ENCODE measurements at places on chromosomes 6 and 20.

- no peak for DNase-seq
Observed at GRCh38 chr20:62239278-62239879, 1.1 kb downstream of the OSBPL2 start.

DNA sequence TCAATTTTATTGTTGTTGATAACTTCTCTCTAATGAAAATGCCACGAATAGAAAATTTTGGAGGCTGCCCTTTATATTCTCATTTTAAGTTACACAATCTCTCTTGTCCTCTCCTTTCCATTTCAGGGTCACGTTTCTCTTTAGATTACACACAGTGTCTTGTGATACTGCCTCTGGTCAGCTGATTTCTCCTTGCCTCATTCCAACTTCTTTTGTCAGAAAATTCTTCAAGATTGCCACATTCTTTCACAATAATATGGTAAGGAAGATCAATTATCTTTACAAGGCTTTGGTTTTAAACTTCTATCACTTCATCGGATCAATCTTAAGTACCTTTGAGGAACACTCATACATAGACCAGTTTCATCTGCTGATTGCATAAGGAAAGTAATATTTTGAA, 370.3 kb downstream of the RFPL4B start:
- DNase-seq, result no peak

GRCh38 chr6:157323255-157323965, at the start of gene TMEM242:
Gene TMEM242 (minus strand): TSS chr6:157323519. CDS start chr6:157323499, 20 bp downstream.
- peak; percentile 93 for DNase-seq

DNA sequence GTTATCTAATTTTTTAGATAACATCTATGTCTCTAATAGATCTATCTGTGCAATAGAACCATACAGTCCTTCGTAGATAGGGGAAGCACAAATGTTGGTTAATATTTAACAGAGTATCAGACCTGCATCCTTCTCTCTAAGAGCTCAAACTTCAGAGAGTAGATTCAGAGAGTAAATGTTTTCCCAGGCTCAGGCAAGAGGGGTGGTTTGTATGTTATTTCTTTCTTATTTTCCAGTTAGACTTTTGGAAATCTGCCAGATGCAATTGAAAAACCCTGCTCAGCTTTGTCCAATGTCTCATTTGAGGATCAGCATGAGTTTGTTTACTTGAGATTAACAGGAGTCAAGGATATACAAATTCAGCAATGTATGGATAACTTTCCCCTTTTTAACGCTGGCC, 361.9 kb downstream of the BCKDHB start:
- DNase-seq, result no peak

DNA sequence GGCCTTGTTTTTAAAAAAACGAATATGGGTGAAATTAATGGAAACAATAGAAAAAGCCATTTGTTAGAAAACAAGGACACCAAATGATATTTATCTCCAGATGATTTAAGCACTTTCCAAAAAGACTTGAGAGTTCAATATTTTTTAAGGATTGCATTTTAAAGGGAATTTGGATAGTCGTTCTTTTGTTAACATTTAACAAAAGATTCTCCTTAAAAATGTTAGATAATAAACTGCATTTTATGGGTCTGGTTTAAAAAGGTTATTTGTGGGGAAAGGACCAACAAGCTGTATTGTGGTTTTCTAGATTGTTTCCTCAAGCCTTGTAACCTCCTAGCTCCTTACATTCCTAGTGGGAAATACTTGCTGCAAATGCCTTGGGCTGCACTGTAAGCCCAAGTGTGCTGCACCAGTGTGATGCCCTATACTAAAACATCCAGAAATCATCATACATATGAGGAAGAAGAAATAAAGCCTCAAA, 1.5 kb upstream of the PHIP start:
- DNase-seq, result no peak

DNA sequence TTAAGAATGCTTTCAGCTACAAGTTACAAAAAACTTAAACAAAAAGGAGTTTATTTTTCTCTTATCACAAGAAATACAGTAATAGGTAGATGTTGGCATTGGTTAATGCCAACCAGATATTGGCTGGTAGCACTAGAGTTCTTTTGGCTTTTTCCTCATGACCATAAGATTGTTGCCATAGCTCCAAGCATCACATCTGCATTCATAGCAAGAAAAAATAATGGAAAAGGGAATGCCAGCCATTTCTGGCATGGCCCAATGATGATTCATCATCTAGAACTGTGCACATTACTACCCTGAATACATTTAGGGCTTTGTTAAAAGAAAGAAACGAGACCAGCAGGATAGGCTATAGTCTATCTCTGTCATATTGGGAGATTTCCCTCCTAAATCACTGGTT, 20.8 kb upstream of the SIRT5 start:
- no peak for DNase-seq

DNA sequence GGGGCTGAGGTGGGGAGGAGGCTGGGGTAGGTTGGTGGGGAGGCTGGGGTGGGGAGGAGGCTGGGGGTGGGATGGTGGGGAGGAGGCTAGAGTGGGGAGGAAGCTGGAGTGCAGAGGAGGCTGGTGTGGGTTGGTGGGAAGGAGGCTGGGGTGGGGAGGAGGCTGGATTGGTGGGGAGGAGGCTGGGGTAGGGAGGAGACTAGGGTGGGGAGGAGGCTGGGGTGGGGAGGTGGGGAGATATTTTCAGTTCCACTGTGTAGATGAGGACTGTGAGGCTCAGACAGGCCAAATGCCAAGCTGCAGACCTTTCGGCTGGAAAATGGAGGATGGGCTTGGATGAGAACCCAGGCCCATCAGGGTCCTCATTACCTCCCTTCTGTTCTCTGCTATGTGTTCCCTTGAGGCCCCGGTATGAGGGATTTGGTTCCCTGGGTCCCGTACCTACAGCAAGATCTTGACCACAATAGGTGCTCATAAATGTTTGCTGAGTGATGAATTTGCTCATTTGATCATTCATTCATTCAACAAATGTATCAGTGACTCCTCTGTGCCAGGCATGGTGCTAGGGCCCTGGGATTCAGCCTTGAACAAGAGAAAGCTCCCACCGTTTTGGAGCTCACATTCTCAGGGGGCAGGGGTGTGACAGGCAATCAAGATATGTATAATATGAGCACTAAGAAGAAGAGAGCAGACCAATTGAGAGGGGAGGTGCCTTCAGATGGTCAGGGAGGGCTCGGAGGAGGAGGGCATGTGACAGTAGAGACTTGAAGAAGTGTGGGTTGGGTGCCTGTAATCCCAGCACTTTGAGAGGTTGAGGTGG, 36.1 kb upstream of the NOL4L start:
- DNase-seq, result no peak

- no peak for DNase-seq
Observed at GRCh38 chr6:17268114-17268513, 13.0 kb upstream of the RBM24 start.

- no peak for DNase-seq
Observed at GRCh38 chr6:123024976-123025375, 28.9 kb downstream of the CLVS2 start.

DNA sequence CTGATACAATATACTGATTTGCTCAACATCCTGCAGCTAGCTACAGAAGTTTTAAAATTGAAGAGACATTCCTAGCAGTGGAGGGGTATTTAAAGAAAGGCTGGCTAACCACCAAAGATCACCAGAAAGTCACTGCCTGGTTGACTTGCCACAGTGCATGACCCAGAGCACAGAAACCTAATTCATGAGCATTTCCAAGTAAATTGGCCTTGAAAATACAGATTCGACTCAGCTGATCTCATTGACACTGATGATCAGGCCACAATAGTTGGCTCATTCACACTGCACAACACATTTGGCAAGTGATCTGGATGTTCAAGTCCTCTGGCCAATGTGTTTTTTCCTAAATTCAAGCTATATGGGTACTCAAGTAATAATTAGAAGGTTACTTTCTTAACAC, 13.3 kb upstream of the TDRD6 start:
- no peak for DNase-seq

DNA sequence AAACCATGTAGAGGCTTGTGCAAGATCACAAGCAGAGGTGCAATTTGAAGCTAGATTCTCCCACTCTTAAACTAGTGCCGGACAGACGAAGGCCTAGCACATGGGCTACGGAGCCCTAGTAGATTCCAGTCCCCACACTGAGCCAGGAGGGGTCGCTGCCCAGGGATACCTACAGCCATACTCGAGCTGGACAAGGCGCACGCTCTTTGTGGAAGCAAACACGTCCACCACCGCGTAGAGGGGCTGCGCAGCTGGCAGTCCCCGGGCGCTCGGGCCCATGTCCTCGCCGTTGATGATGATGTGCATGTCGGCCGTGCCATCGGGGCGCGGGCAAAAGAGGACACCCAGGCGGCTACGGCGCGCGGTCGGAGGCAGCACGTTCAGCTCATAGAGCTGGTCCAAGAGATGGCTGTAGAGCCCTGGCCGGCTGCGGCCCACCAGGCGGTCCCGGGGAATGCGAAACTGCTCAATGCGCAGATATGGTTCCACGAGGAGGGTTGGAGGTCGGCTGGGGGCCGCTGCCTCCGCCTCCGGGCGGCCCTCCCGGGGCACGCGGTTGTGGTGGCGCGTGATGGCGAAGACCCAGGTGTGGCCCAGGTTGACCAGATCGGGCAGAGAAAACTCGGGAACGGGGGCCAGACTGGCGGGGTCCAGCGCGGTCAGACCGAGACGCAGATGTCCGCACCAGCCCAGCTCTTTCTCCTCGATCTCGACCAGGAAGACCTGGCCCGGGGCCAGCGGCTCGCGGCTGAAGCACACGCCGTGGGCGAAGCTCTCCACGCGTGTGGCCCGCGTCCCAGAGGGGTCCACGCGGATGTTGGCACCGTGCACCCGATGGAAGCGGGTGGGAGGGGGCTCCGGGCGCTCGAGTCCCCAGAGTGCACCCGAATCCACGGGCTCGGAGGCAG, 677 bp downstream of the NEURL2 start:
- DNase-seq, result peak; percentile 42

- DNase-seq, result peak; percentile 27
Observed at GRCh38 chr20:38726804-38727606, 2.7 kb downstream of the SLC32A1 start.

DNA sequence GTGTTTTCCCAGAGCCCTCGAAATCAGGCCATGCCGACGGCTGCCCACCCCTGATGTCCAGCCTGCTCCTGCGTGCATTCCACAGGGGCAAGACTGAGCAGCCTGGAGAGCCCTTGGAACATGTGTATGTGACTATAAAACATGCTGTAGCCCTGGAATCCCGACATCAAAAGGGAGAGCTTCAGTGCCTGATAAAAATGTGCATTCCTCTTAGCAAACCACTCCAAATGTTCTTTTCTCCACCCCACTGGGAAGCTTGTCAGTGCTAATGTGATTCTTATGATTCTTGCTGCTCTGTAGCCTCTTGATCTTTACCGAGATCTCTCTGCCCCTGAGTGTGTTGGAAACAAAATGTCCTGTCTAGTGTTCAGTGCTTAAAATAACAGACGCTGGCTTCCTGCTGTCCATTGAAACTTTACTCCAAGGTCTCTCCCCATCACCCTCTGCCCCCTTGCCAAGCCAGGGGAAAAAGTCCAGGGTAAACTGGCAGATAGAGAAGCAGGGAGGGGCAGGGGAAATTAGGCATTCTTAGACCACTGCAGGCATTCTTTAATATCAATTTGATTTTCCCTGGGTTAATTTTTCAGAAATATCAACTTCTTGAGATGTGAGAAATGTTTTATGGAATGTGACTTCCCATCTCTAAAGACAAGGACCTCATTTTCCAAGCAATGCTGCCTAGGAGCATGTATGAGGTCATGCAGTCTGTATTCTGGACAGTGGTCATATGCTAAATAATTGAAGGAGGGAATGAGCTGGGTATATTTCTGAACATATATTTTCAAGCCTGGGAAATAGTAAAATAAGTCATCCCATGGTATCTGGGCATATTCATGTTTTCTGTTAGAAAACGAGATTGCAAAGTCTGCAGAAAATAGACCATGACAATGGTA, 73.8 kb upstream of the ISM1 start:
- DNase-seq, result no peak

GRCh38 chr20:2387580-2387979, 6.9 kb downstream of the TGM6 start:
- DNase-seq, result no peak

GRCh38 chr6:89589297-89590025, 49.1 kb downstream of the LYRM2 start:
- no peak for DNase-seq

- DNase-seq, result no peak
Observed at GRCh38 chr20:440636-441035, 21.7 kb downstream of the TBC1D20 start.

GRCh38 chr6:7468382-7469081, 72.9 kb upstream of the DSP start:
- DNase-seq, result peak; percentile 6

- DNase-seq, result no peak
Observed at GRCh38 chr6:145420599-145420998, 314.7 kb downstream of the EPM2A start.

GRCh38 chr20:19275038-19275629, 62.7 kb downstream of the SLC24A3 start:
- DNase-seq, result no peak

Measured in CD4-positive, alpha-beta T cell treated with Interleukin-2 at 100 ng/mL for 4 hours (primary cell).